ENCODE measurements at places on chromosomes 12 and 14.

DNA sequence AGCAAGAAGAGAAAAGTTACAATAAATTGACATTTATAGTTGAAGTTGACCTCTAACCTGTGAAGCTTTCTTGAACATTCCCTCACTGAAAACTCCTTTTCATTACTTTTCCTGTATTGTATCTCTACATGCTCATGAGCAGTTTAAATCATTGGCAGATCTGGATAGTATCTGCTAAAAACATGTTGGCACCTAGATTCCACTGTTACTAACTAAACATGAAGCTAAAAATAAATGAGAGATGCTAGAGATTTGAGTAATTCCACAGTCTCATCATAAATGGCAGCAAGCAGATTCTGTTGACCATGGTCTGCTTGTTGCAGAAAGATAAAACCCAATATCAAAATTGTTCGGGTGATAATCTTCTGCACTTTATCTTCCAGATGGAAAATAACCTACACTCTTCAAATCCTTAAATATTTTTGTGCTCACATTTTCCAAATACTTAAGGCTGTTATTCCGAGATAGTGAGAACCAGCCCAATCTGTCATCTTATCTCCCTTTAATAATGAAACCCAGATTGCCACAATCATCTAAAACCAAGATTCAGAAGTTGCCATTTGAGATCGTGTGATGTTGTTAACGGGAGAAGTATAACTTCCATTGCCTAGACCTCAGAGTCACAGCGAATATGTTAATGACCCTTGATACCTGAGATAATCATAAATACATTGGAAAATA is 171.0 kb upstream of the DAAM1 start:
- no peak for DNase-seq

DNA sequence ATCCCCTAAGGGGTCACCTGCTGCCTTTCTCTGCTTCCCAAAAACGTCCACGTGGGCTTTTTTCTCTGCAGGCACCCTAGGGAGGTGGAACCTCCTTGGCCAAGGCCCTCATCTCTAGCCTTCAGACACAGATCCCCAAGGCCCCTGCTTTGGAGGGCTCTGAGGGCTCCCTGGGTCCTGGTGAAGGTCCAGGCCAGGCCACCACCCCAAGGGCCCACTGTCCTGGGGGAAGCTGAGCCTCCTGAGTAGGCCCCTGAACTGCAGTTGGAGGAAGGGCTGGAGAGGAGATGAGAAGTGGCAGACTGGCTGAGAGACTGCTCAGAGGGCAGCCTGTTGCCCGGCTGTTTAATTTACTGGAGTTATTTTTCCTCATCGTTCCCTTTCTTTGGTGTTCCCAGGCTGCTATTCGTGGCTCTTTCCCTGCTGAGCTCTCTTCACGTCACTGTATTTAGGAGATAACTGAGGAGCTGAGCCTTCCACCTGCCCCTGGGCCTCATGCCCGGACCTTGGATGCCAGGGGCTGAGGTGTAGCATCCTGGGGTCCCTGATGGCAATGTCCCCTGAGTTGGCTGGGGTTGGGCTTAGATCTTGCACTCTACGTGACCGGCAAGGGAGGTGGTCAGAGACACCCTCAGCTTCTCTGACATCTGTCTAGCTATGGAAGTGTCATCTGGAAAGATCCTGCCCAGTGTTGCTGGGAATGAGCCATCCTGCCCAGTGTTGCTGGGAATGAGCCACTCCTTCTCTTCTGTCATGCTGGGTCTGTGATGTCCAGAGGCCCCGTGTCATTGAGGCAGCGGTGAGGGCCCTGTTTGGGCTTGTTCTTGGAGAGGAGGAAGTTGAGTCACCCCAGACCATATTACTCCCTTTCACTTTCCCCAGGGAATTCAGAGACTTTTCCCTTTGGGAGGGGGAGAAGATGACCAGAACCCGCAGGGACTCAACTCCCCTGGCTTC is 139.8 kb downstream of the TSPAN9 start:
- no peak for DNase-seq

DNA sequence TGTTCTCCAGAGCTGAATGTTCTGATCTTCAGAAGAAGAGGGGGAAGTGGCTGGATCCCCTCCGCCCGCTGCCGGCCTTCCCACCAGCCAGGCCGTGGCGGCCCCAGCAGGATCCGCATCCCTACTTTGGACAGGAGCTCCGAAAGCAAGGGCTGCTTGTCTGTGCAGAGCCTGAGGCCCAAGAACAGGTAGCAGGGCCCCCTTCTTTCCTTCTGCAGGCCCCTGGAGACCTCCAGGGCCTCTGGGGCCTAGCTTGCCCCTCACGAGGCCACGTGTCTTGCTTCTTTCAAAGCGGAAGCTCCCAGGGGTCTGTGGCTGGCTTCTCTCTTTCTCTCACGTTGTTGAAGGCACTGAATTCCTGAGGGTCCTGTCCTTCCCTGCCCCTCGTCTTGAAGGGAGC is 13.2 kb downstream of the PGF start:
- no peak for DNase-seq

DNA sequence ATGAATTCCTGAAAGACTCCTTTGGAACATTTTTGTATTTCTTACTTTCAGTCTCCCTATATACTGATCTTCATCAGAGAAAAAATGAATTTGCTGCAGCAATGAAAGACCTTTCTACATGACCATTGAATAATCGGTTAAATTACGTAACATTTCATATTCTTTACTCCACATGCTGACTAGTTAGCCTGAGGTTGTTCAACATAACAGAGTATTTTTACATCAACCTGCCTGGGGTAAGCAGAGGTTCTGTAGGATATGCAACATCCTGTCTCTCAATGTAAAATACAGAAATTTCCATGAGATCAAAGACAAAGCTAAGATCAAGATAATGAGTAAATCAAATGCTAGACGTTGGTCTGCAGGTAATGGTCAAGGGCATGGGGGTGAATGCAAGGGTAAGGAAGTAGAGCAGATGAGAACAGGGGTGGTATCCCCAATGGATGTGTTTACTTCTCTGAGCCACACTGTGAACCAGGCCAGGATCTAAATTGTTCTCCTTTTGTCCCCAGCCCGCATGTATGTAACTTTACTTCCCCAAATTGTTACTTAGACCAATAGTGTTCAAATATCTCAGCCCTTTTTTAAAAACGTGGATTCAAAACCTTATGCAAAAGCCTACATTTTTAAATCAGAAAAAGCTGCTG is 45.4 kb downstream of the DUSP6 start:
- DNase-seq: no peak

GRCh38 chr14:21414137-21414631 is 30.4 kb upstream of the SUPT16H start:
- no peak for DNase-seq

All from activated CD4-positive, alpha-beta T cell treated with anti-CD3 and anti-CD28 coated beads, Interleukin-2, amount 50 U/mL, for 4 hours (primary cell).